ENCODE measurements at places on chromosomes 1 and 21.

DNA sequence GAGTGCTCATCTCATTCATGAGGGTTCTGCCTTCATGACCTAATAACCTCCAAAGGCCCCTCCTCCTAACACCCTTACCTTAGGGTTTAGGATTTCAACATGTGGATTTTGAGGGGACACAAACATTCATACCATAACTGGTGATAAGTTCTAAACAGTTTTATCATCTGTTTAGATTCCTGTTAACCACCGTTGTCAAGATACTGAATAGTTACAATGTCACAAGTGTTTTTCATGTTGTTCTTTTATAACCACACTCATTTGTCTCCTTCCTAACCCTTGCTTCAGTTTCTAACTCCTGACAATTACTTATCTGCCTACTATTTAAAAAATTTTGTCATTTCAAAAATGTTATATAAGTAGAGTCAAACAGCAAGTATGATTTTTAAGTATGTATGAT is 86.0 kb downstream of the NCAM2 start:
- no peak for DNase-seq

- no peak for DNase-seq
Observed at GRCh38 chr1:237851210-237851845, 39.4 kb downstream of the ZP4 start.

DNA sequence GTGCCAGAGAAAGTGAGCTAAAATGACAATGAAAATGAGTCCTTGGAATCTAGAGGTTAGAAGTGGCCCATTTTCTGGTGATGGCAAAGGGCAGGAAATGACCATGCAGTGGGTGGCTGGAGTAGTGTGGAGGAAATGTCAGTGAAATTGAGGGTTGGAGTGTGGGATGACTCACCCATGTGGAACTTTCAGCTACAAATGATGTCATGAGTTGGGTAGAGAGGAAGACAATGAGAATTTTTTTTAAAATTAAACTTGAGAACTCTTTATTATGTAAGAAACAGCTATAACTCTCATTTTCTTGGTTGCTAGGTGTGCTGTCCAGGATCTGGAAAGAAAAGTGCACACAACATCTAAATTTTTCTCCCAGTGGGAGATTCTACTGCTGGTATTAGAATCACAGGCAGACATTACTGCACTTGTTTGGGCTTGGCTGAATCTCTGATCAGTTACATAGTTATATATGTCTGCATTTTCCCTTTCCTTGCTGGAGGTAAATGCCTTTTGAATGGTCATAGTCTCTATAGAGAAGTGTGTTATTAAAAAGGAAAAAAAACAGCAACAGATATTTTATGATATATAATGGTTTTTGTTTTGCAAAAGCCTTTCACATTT is 56.8 kb upstream of the GNG12 start:
- DNase-seq: no peak

- DNase-seq: no peak
Observed at GRCh38 chr21:44948426-44949120, 8.7 kb downstream of the SLX9 start.

DNA sequence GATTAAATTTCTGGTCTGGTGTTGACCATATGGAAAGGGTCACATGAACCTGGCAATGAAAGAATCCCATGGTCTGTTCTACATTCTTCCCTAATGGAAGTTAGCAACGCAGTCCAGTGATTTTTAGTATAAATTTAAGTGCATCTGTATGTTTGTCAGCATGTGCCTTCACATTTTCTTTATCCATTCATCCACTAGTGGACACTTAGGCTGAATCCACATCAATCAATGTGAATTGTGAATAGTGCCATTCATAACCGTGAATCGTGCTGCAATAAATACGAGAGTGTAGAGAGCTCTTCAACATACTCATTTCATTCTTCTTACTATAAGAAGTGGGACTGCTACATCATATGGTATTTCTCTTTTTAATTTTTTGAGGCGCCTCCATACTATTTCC is 12.7 kb upstream of the IFI16 start:
- no peak for DNase-seq

DNA sequence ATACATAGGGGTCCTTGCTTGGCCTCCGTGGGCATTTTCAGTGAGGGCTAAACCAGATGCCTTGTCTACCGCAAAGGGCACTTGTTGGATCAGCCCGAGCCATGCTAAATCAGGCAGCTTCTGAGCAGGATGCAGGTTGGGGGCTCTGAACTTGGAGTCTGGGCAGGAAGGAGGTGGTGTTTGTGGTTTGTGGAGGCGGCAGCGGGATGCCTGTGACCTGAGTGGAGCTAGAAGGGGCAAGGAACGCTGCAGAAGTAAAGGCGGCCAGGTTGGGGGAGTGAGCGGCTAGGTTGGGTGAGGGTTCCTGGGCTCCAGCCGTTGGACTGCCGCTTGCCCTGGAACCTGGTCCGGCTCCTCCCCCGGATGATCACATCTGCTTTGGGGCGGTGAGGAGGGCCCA is 183.9 kb downstream of the CAMTA1 start:
- no peak for DNase-seq

GRCh38 chr1:6108937-6109614 is 63.4 kb downstream of the KCNAB2 start:
- DNase-seq: no peak

DNA sequence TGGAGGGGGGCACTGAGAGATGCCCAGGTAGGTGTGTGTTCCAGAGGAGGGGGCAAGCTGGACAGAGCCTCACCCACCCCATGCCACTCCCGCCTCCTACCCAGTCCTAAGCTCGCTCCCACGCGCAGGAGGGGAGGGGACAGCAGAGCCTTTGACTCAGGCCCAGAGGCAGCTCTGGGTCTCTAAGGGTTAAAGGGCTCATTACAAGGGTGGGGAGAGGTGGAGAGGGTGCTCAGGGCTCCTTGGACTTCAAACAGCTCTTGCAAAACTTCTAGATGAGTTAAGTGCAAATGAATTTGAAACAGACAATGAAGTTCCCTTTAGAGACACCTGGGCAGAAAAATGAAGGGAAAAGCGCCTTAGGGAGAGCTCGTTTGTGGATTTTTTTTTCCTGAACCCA is 104.2 kb upstream of the CASZ1 start:
- DNase-seq: no peak

- no peak for DNase-seq
Observed at GRCh38 chr1:66217021-66217420, 316.9 kb upstream of the SGIP1 start.

DNA sequence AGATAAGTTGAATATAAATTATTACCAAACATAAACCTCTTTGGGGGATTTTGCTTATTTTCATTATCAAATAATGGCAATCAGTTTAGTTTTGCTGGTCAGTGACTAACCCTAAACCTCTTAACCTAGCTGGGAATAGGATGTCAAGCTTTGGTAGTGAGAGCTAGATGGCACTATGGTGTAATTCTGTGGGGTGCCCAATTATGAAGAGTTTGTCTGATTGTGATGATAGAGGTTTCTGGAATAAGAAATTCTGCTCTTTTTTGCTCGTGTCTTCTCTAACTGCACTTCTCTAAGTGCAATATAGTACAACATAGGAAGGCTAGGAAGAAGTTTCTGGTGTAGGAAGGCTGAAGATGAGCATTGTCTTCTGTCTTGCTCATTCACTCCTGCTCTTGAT is 59.8 kb downstream of the XCL1 start:
- DNase-seq: no peak

GRCh38 chr1:187641907-187642306 is 813.2 kb downstream of the PLA2G4A start:
- DNase-seq: no peak

GRCh38 chr1:226983247-226983991 is 43.3 kb downstream of the COQ8A start:
- no peak for DNase-seq

- no peak for DNase-seq
Observed at GRCh38 chr21:22965455-22966135, 1967.4 kb downstream of the NCAM2 start.

DNA sequence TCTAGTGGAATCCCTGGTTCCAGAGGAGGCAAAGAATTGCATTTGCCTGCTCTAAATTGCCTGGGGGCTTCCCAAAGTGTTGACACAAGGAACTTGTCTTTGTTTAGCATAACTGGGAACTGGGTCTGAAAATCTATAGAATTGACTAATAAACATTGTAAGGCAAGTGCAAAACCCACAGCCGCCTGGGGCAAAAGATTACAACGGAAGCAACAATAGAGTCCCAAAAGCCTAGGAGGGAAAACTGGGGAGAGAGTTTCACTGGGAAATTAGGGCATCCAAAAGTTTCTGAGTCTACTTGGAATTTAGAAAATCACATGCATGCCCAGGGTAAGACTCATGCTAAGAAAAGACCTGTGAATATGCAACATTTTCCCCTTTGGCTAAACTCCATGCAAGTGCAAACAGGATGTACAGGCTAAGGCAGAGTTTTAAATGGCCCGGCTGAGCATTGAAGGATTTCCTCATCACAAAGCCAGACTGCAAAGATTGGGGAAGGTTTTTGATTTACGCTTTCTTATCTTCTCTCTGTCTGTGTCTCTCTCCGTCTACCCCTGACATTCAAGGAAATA is 725.3 kb upstream of the NCAM2 start:
- no peak for DNase-seq

DNA sequence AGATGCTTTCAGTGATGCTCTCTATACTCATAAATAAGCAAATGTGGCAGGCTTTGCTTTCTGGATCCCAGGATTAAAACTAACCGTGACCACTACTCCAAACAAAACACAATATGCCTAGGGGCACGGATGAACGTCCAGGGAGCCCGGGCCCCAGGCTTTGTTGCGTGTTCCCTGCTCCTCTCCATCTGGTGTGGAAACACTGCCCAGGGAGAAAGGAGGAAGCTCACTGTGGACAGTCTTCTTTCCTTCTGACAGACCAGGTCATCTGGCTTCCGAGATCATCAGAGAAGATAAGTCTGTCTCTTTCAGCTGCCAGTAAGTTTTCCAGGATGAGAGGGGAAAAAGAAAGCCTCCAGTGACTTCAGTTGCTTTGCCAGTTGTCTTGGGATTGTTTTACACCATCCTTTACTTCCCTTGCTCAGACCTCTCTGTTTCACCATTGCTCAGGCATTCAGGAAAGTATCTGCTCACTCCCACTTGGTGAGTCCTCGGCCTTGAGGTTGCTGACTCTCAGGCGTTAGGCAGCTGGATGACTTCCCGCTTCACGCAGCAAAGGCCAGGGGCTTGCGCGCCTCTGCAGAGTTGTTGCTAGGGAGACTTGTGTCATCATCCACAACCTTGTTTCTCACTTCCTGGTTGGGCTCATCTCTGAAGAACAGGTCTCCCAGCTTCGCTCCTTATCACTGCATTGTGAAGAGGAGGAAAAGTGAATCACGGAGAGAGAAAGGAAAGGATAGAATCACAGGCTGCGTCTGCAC is 20.6 kb upstream of the PGD start:
- DNase-seq: no peak

DNA sequence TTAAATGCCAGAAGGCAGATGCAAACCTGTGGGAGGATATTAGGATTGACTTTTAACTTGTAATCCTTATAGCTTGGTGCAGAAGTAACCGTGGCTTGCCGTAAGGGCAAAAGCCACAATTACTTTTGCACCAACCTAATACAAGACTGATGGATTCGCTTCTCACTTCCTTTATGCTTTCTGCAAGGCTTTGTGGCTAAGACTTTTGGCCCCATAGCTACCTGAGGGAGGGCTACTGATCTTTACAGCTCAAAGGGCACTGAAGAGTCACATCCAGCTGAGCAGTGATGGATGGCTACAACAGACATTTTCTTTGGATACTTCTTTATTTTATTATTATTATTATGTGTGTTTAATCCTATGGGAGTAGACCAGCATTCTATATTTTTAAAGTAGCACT is 140.4 kb downstream of the ST6GALNAC5 start:
- DNase-seq: no peak

DNA sequence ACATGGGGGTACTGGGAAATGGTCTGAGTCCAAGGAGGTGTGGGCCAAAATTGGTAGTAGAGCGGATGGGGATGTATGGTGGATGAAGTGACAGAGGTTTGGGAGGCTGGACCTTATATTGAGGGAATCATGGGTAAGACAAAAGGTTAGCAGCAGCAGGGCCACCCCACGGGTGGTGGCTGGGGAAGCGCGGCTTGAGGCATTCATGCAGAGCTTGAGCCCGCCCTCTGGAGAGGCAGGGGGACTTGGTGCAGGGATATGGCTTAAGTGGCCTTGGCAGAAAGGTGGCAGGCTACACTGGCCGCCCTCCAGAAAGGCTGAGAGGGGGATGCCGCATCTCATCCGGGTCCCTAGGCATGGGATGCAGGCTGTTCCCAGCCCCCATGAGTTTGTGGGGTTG is 31.5 kb downstream of the HMGB4 start:
- DNase-seq: no peak

DNA sequence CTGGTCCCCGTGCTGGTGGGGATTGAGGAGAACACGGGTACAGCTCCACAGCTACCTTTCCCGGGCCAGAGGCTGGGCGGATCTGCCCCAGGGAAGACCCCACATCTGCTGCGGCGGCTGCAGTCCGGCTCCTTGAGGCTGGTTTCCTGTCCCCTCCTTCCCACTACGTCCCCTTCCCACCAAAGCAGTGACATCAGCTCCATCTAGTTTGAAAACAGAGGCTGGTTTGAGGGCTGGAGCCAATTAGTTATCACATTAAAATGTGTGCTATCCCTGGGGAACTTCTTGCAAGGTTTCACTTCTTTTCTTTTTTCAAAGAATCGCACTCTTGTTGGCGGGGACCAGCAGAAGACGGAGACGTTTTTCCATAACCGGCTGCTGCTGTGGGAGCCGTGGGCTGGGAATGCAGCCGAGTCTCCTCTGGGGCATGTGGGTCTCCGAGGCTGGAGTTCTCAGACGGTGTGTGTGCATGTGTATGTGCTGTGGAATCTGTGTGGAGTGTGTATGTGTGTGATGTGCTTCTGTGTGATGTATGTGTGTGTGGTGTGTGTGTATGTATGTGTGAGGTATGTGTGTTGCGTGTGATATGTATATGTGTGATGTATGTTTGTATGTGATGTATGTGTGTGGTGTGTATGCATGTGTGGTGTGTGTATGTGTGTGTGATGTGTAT is 8.9 kb upstream of the PCBP3 start:
- no peak for DNase-seq

DNA sequence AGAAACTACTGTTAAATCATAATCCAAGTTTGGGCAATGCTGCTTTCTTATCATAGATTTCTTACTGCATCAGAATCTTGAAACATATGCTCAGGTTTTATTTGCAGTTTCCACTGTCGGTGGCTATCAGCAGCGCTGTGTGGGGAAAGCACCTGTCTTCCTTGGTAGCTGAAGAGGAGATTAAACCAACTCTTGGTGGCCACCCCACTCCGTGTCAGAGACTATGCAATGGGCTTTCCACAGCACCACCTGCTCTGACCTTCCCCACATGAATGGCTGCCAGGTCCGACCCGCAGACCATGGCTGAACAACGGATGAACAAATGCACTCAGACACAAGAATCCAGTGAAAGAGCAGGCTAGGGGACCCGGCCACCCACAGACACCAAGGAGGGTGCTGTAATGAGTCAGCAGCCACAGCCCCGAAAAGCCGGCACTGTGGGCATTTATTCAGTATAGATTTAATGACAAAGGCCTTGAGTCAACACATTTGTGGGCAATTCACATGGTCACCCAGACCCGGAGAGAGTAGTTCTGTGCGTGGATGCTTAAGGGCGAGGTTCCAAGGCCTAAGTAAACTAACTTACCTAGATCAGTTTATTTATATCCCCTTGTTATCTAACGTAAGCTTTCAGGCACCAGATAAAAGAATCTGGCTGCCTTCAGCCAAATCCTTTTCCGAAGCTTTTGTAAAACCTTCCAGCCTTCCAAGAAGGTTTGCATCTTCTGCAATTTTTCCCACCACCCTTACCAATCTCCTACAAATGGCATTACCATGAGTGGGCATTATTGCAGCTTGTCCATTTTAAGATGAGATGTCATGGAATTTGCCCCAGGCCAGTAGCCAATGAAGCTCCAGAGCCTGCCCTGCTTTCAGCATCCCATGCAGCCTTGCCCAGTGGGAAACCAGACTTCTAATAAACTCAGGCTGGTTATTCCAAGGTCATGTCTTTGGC is 82.7 kb downstream of the HLCS start:
- DNase-seq: no peak

GRCh38 chr1:151887028-151887427 is 22.3 kb downstream of the THEM4 start:
- no peak for DNase-seq
